ENCODE measurements at places on chromosomes 1 and 21.
A peak's percentile ranks its signal among the peaks of the same experiment; 100 is the strongest.

DNA sequence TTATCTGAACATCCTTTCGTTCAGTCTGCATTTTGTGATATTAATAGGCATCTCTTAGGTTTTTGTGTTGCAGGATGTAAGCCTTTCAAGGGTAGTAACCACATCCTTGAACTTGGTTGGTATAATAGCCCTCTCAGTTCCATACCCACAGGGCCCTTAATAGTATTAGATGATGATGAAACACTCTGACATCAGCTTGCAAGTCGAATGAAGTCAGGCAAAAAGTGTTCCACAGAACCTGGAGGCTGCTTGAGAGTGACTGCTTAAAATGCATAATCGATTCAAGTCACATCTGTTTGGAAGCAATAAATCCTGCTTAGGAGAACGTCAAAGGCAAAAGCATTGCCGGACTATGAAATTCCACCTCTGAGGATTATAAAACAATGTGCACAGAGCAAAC is 415.6 kb upstream of the KAZN start:
- no peak for DNase-seq

- DNase-seq, result no peak
These were observed 19.3 kb upstream of the PTPRC start for GRCh38 chr1:198619375-198620140.

- DNase-seq, result peak; percentile 76
These were observed 54.4 kb downstream of the DISC1 start for GRCh38 chr1:231681006-231681405.

DNA sequence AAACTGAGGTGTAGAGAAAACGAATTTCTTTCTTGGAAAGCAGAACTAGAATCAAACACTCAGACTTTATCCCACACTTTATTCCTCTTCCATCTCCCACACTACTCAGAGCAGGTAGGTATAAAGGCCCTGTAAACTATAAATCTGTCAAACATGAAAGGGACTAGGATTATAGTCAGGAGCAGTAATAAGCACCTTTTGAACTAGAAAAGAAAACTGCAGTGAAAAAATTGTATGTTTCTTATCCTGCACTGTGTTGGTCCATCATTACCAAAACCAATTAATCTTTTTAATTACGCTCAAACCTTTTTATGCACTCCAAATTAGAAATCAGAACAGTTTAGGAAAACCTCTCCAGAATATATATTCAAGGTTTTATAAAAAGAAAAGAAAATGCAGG is 47.6 kb downstream of the LPAR3 start:
- no peak for DNase-seq

- no peak for DNase-seq
These were observed 30.6 kb upstream of the USP24 start for GRCh38 chr1:55245781-55246180.

- no peak for DNase-seq
These were observed 210.5 kb upstream of the SPAG17 start for GRCh38 chr1:118395430-118395991.

DNA sequence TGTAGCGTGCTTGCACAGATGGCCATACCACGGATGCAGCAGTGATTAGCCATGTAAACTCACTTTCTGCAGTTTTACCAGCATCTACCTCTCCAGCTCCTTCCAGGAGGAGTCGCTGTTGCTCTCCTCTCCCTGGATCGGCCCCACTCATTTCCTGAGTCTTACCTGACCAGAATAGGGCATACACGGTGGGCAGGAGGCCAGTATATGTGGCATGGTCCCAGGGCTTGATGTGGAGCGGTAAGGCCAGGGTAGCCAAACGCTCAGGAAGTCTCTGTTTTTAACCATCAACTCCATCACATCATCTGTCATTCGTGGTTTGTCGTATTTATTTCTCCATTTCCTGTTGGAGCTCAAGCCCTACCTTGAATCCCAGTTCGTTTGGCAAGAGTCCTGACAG is 163.4 kb upstream of the USP24 start:
- no peak for DNase-seq

GRCh38 chr1:7460807-7461206 is 310.3 kb upstream of the VAMP3 start:
- no peak for DNase-seq

- peak; percentile 92 for DNase-seq
These were observed 9.6 kb upstream of the BGLAP start for GRCh38 chr1:156232201-156232894.

- peak; percentile 49 for DNase-seq
These were observed 10.4 kb upstream of the BCAR3 start for GRCh38 chr1:93692026-93692425.

DNA sequence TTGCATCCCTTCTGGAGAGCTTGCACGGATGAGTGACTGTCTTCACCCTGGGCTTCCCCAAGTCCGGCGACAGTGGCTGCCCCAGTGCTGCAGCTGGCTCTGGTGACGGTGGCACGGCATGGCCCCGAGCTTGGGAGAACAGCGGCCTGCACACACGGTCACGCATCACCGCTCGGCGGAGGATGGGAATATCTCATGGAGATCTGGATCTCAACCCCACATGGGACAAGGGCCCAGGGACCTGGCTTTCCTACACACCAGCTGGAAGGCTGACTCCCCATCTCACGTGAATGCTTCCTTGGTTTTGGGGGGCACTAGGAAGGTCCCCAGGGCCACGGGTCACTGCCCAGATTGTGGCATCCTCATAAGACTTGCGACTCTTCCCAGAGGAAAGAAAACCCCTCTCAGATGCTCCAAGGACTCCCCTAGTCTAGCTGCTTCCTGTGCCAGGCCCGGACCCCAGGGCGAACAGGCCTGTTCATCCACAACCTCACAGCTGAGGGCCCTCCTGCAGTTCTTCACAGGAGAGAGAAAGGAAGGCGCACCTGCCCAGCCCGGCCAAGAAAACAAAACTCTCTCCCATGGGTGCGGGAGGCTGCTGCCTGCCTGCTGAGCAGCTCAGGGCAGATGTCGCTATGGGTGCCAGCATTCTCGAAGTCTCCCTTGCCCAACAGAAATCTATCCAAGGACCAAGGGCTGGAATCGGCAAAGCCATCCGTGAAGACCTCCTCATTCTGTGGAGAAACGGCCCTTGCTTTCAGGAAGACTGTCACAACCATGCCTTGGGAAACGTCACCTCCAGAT is 9.9 kb downstream of the CFAP410 start:
- DNase-seq, result peak; percentile 26

GRCh38 chr1:3928586-3928985 is 28.5 kb upstream of the C1orf174 start:
- peak; percentile 90 for DNase-seq

DNA sequence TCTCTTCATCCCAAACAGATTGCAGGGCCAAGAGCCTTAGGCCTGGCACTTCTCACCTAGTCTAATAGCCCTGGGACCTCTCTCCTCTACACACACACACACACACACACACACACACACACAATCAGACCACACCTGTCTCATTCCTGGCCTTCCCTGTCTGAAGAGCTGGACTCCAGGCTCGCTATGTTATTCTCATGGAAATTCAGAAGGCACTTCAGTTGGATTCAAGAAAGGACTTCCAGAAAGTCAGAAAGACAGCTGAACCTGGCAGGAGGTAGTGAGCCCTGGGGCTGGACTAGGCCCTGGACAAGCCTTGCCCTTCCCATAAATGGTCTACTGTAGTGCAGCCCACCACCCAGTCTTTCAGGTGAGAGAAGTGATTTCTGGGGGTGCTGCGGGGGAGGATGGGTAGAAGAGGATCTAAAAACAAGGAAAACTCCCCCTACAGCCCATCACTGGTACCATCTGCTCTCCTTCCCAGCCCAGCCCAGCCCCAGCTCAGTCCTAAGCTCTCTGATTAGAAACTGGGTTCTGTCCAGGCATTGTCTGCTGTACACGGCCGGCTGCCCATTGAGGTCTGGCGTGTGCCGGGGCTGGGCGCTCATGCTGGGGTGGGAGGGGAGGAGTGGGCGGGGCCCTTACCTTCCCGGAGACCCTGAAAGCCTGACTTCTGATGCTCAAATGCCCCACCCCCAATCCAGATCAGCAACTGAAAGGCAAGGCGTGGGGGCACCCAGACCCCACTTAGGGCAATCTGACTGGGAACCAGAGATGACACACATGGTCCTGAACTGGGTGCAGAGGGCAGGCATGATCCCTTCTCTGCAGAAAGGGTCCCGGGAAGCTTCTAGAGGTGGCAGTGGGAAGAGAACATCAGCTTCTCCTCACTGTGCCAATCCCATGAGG is 2.5 kb downstream of the KIF21B start:
- no peak for DNase-seq

DNA sequence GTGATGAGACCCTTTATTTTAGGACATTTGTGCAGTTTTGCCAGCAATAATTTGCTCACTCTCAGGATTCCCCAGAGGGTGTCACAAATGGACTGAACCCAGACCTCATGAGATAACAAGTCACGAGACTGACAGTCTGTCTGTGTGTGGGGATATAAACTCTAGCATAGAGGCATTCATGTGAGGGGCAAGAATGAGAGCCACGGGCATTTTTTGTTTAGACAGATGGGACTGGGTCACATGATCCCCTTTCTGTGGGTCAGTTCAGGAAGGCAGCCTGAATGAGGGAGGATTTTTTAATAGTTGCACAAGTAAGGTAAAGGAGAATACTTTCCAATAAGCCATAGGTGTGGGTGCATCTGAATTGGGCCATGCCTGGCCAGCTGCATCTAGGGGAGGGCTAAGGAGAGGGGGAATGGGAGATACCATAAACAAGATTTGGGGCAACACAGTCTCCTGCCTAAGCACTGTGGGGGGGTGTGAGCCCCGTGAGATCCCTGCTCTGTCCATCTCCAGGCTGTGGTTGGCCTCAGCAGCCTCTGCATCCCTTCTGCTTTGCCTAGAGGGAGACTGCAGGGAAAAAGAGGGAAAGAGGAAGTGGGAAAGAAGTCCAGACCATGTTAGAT is 66.6 kb downstream of the NAV1 start:
- no peak for DNase-seq

GRCh38 chr1:68065766-68066165 is 15.3 kb upstream of the DIRAS3 start:
- DNase-seq, result no peak

- no peak for DNase-seq
These were observed 176.9 kb upstream of the LMO4 start for GRCh38 chr1:87151500-87152421.

DNA sequence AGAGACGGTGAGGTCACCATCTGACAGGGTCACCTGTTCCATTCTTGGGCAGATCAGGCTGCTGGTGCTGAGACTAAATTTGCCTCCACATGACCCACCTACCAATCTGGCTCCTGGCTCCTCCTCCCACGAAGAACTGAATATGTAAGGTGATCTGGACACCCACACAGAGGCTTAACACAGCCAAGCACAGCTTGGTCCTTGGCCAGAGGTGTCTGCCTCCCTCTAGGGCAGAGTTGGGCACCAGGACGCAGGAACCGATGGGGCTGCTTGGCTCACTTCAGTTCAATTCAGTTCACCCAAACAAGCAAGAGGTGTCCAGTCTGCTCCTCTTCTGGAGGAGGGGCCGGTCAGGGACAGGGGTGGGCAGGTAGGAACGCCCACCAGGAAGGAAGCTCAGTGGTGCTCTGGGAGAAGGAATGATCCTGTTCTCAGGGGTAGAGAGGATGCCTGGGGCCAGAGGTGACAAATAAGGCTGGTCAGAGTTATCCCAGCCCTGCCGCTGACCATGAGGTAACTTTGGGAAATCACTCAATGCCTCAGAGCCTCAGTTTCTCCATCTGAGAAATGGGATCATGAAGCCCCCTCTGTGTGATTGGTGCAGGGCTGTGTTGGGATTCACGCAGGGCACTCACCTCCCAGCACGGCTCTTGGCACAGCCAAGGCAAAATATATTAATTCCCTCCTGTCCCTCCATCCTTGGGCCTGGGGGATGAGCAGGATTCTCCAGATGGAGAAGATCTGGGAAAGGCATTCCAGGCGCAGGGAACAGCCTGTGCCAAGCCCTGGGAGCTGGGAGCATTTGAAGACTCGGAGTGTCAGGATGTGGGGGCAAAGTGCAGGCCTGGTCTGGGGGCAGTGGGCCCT is 284.5 kb downstream of the PTPRU start:
- DNase-seq, result peak; percentile 61

- peak; percentile 19 for DNase-seq
These were observed 3.7 kb upstream of the PADI4 start for GRCh38 chr1:17304151-17304825.

DNA sequence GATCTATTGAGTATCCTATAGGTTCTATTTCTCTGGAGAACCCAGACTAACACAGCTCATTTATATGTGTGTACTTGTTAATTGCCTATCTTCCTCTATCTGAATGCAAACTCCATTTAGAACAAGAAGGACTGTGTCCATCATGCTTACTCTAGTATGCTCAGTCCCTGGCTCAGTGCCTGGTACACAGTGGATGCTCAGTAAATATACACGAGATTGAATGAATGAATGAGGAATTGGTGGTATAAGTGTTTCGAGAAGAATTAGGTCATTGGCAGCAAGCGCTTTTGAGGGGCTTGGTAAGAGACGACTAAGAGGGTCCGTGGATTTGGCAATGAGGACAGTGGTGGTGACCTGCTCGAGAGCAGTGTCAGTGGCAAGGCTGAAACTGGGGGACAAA is 112.5 kb downstream of the CSMD2 start:
- no peak for DNase-seq

- peak; percentile 12 for DNase-seq
These were observed 29.2 kb upstream of the OR2B11 start for GRCh38 chr1:247487057-247487456.

DNA sequence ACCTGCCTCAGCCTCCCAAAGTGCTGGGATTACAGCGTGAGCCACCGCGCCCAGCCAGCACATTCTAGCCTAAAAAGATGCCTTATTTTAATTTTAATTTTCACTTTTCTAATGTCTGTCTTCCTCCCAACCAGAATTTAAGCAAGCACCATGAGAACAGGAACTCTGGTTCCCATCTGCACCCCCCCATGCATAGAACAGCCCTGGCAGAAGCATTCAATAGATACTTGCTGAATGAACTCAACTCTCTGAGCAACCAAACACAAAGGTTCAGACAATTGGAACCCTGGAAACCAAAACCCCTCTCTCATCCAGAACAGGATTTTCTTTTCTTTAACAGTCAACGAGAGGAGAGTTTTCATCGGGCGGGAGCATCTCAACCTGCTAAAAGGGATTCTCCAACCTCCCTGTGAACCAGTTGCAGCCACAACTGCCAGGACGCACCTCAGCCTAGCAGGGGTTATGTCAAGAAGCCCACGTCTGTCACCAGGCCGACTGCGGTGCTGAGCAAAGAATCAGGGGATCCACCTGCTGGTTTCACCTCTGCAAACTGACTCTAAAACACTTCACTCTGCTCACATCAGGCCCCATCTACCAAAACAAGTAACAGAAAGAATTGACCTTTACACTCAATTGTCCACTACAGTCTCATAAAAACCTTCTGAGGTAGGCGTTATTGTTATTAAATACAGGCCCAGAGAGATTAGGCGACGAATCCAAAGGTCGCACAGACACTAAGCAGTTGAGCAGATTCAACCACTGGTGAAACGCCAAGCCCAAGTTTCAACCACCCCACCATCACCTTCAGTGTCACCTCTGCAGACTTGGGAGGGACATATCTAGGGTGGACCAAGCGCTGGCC is 1.7 kb downstream of the KIAA2013 start:
- no peak for DNase-seq

GRCh38 chr1:119012383-119012782 is 24.2 kb upstream of the TBX15 start:
- no peak for DNase-seq

- no peak for DNase-seq
These were observed 469.5 kb upstream of the CHRM3 start for GRCh38 chr1:238916828-238917227.

All from NCI-H2171 treated with DMSO at 0.1 percent for 48 hours (cell line).